ENCODE measurements at places on chromosomes 3 and 15. TPM values are rescaled to one million over a fixed set of nuclear protein-coding genes. Genes with fewer than 3 reads are reported as not detected.

The ANKRD63 gene
- total RNA-seq, result not detected

DNA sequence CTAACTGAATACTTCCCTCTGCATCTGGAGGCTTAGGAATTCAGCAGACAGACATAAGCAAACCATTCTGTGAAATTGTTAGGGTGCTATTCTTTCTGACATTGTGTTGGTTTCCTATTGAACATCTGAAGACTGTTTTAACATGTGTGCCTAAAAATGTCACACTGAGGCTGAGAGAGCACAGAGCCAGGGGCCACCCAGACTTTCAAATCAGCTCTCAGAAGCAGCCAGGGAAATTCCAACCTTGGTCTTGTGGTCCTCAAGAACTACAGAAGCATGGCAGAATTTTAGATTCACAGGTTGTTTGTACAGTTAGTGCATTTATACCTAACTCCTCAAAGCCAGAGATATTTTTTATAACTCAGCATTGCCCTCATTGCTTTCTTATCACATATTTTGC is 929.2 kb upstream of the CFAP20DC start:
- H3K27me3 ChIP-seq, result no peaks in the 10 kb centered on the region
- no peak overlapping the region for H3K4me3 ChIP-seq
- peaks cover 18% of the 10 kb centered on the region for H3K4me1 ChIP-seq
- no peaks in the 10 kb centered on the region for H3K36me3 ChIP-seq
- no peak overlapping the region for H3K27ac ChIP-seq

GRCh38 chr3:59714066-59714465 is 664.2 kb upstream of the CFAP20DC start:
- no peak overlapping the region for H3K27ac ChIP-seq
- H3K27me3 ChIP-seq, result no peaks in the 10 kb centered on the region
- DNase-seq, result no peak
- H3K4me1 ChIP-seq, result peaks cover 11% of the 10 kb centered on the region

The RASGRF1 gene
- total RNA-seq, result not detected

The CDCP1 gene
- total RNA-seq, result 0.48 TPM

- no peak for DNase-seq
- H3K27ac ChIP-seq, result no peak overlapping the region
- no peaks in the 10 kb centered on the region for H3K36me3 ChIP-seq
- H3K4me1 ChIP-seq, result no peaks in the 10 kb centered on the region
Measured at GRCh38 chr3:190092250-190092649, 28.4 kb downstream of the P3H2 start.

GRCh38 chr15:97875025-97875512 is 85.4 kb upstream of the ARRDC4 start:
- DNase-seq, result no peak
- no peaks in the 10 kb centered on the region for H3K36me3 ChIP-seq
- no peaks in the 10 kb centered on the region for H3K4me1 ChIP-seq
- H3K4me3 ChIP-seq, result no peak overlapping the region

The SYNM gene
- total RNA-seq, result 0.48 TPM

DNA sequence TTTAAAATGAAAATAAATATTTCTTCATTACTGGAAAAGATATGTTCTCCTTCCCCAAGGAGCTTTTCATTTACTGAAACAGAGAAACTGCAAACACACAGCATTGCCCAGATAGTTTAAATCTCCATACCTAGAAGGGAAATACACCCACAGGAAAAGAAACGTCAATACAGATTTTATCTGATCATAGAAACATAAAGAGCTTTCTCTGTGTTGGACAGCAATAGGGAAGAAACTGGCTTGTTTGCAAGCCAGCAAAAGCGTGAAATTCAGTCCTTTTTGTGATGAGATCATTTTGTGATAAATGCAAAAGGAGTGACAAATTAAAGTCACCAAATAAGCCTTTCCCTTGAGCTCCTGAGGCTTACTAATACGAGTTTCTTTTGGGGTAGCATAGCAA is 398.0 kb downstream of the TIGIT start:
- H3K36me3 ChIP-seq, result no peaks in the 10 kb centered on the region
- H3K27ac ChIP-seq, result no peak overlapping the region
- no peak for DNase-seq
- no peaks in the 10 kb centered on the region for H3K4me1 ChIP-seq
- H3K4me3 ChIP-seq, result no peak overlapping the region
